Osteoblast (primary cell): ENCODE measurements at places on chromosomes 12 and 14. TPM values are rescaled to one million over a fixed set of nuclear protein-coding genes. Genes with fewer than 3 reads are reported as not detected.

DNA sequence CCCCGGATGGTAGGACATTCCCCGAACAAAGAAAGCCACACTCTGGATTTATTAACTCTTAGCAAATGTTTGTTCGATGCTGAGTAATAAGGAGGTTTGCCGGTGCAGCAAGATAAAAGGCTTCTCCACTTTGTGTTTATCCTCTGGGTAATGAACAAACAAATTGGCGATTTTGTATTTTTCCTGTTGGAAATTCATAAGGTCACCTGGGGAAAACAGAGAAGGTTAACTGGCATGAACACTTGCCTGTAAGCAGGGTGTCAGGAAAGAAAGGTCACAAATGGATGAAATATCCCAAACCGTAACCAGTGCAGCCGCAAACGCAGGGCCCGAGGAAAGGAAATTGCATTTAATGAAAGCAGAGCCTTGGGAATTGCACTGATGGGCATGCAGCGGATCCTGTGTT, 132.8 kb downstream of the RMST start:
- no peak for DNase-seq

Gene DEPDC4
- total RNA-seq, result 0.36 and 1.5 TPM in 2 replicates

Gene TBC1D30
- total RNA-seq, result 0.29 and 0.72 TPM in 2 replicates

Gene GALNT4
- 9.4 and 11.5 TPM in 2 replicates for total RNA-seq
